ENCODE measurements at places on chromosomes 1 and 21.

GRCh38 chr1:31912839-31913239 lies 25.3 kb downstream of the PTP4A2 start:
- DNase-seq: no peak

DNA sequence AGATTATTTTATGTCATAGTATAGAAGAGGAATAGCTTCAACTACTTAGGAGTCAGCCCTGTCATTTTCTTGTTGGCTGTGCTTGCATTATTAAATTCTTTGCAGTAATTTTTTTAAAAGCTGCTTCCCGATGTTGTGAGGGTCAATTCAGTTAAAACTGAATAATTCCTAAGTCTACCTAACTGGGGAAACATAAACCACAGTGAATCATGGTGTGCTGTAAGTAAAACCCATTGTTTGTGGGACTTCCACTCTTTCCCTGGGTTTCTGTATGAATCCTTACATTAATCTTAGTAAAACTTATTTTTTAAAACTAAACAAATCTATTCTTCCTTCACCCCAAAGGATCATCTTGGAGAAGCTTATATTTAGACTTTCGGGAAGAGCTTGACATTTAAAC lies 4.4 kb downstream of the SUCO start:
- no peak for DNase-seq

DNA sequence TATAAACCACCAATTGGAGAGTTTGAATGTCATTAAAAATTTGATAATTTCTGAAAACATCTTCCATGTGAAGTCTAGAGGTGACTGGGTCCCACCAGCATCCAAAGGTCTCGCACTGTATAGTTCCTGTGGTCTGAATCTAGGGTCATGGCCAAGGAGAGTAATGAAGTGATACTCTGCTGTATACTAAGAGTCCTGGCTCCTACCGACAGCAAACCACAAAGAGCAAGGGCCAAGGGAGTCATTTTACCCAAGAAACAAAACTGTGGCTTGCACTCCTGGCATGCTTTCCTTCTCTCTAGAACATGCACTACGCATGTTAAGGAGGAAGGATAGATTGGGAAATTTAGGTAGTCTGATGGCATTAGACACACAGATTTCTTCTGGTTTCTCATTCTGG lies 115.6 kb downstream of the BRINP2 start:
- no peak for DNase-seq

DNA sequence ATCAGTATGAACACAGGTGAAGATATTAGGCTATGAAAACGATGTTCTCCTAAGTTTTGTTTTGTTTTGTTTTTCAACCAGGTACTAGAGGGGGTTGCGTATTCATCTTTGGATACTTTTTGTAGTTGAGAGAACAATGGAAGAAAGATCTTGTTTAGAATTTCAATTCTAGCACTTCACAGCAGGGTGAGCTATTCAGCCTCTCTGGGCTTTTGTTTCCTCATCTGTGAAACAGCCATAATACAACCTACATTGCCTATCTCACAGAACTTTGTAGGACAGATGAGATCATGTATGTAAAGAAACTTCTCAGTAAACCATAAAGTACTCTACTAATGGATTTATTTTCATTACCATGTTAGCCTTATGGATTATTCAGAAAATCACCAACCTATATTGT lies 199.5 kb downstream of the GPATCH2 start:
- DNase-seq: no peak

GRCh38 chr1:24874611-24875234 lies 55.4 kb downstream of the RUNX3 start:
- DNase-seq: no peak

- no peak for DNase-seq
Measured at GRCh38 chr1:67300561-67300960, 7.1 kb upstream of the IL12RB2 start.

GRCh38 chr1:30165116-30165515 lies 558.3 kb downstream of the MATN1 start:
- no peak for DNase-seq

DNA sequence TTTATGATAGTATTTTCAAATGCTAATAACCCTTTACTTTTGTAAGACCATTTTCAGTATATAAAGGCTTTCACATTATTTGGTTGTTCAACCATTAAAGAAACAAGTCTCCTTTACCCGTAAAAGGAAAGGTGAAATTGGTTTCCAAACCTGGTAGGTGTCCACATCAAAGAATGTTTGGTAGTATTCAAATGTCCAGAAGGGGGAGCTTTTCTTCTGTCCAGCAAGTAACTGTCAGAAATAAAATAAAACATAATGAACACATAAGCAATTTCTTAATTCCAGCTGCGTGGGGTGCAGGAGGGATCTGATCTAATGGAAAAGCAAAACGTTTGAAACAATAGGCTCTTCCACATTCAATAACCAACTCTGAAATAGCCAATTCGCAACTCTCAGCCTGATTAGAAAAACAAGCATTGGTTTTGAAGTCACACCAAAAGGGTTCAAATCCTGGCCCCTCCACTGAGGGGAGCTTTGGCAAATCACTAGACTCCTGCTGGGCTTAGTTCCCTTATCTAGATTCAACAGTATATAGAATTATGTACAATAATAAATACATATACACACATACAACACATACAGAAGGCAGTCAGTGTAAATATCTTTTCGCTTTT lies 11.0 kb downstream of the YIPF1 start:
- DNase-seq: no peak

GRCh38 chr1:179369751-179370341 lies 4.1 kb downstream of the AXDND1 start:
- peak; percentile 44 for DNase-seq

DNA sequence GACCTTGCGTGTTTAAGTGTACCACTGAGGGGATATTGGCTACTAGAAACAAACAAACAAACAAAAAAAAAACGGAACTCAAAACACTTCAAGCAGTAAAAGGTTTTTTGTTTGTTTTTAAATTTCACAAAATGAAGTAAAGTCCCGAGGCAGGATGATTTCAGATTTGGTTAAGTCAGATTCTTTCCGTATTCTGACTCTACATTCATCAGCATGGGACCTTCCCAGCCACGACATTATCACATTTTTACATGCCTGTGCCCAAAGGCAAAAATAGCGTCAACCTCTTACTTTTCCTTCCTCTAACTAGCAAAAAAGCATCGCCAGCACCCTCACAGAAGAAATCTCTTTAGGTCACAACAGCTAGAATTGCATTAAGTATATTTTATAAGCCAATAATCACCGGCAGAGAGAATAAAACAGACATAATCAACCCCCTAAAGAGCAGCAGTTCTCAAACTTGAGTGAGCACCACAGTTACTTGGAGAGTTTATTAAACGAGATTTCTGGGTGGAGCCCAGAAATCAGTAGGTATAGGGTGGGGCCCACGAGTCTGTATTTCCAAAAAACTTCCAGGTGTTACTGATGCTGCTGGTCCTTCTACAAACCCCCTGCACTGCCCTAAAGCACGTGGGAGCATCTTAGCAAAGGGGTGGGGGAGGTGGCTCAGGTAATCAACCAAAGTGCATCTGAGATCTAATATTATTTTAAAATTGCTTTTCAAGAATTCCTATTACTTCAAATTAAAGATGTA lies 227.6 kb downstream of the RGS7 start:
- no peak for DNase-seq

DNA sequence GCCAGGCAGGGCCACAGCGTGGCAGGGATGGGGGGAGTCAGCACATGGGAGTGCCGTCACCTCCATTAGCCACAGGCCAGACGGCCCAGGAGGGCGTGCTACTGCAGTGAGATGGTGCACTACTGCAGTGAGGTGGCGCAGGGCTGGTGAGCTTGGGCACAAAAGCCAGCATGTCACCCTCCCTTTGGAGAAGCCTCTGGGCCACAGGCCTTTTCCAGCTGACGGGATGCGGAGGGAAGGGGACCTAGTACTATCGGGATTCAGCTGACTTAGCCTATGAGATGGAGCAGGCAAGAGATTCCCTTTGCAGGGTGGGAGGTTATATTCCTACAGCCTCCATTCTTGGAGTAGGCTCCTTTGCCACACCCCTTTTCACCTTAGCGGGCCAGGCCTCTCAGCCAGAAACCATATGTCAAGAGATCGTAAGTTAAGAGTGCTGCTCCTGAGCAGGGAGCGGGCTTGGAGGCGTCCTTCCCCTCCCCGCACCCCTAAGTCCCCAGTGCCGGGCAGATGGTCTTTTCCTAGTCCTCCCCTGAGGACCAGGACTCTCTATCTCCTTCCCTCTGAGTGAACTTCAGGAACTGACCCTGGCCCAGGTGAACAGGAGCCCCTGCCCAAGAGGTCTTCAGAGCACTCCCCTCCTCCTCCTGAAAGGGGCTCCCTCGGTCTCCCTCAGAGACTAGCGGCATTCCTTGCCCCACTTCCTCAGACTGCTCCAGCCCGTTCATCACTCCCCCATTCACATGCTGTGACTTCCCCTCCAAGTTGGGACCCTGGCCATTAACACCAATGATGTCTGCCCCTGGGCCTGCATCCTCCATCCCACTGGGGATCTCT lies 8.2 kb downstream of the NES start:
- DNase-seq: no peak

- no peak for DNase-seq
Measured at GRCh38 chr1:154501423-154502065, 475 bp upstream of the TDRD10 start.

- no peak for DNase-seq
Measured at GRCh38 chr1:94804442-94804837, 15.7 kb upstream of the SLC44A3 start.

- DNase-seq: no peak
Measured at GRCh38 chr1:36166938-36167905, 11.3 kb downstream of the MAP7D1 start.

DNA sequence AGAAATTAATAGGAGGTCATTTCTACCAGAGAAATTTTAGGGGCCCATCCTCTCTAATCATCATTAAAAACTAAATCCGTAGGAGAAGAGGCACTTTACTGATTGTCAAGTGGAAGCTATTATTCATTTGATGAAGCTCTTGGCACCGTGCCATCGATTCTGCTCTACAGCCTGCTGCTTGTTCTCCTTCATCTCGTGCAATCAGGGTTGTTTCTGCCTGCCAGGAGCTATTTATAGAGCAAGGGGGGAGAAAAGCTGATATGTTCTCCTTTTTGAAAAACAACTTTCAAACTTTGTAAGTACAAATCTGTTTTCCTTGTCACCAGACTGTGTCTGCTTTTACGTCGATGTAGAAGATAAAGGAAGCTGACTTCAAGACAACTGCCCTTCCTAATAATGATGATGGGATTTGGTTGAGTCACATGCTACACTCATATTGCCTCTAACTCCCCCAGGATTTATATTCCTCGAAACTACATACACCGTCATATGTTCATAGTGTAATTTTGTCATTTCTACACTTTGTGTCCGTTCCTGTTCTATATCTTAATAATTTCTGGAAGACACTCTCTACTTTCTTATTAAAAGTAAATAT lies 169.6 kb upstream of the LHX8 start:
- DNase-seq: no peak

DNA sequence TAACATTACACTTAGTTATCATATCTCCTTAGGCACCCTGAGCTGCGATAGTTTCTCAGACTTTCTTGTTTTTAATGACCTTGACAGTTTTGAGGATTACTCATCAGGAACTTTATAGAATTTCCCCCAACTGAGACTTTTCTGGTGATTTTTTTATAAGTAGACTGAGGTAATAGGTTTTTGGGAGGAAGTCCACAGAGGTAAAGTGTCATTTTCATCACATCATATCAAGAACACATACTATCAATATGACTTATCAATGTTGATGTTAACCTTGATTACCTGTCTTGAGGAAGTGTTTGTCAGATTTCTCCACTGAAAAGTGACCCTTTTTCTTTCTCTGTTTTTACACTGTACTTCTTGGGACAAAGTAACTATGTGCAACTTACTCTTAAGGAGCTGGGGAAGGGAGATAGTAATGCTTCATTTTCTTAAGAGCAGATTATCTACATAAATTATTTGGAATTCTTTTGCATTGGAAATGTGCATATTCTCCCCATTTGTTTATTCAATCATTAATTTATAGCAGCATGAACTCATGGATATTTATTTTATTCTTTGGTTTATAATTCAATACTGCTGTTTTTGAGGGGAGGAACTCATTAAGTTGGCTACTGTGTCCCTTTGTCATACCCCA lies 72.8 kb upstream of the HSD17B7 start:
- no peak for DNase-seq

GRCh38 chr1:13793088-13793730 lies 93.2 kb downstream of the PRDM2 start:
- DNase-seq: no peak

- DNase-seq: no peak
Measured at GRCh38 chr1:246690100-246690499, 34.1 kb upstream of the SCCPDH start.

DNA sequence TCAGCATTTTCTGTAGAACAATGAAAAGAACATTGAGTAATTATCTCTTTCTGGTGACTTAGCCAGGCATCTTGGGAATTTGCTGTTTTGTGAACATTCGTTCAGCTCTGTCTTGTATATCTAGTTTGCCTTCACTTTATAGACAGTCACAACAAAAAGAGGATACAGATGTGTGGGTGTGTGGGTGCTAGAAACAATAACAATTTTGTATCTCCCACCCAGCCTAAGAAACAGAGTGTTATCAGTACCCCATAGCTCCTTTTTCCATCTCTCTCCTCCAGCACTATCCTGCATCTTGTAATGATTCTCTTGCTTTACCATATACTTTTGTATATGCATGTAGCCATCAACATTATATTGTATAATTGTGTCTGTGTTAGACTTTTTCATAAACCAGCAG lies 33.0 kb downstream of the AK4 start:
- no peak for DNase-seq

DNA sequence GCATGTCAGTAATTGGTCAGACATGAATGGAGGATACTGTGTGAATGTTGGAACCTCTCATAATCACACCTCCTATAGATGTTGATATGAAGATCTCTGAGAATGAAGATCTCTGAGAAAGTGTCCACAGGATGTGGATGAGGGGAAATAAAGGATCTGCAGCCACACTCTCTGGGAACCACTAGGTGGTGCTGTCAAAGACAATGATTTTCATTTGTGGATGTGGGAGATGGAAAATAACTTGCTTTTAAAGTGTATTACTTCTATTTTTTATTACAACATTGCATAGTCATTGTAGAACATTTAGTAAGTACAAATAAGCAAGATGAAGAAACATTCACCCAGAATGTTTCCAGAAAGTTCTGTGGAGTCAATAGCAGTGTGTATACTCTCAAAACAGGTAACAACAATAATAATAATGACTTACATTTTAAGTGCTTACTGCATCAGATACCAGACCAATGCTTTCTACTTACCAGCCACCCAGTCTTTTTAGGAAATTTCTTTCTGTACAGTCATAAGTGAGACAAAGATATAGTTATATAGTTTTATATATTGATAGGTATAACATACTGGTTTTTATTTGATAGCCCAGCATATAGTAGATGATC lies 128.2 kb downstream of the ATG4C start:
- DNase-seq: no peak

- DNase-seq: no peak
Measured at GRCh38 chr1:223088713-223089240, 54.3 kb downstream of the TLR5 start.

- DNase-seq: no peak
Measured at GRCh38 chr1:173202424-173203145, 4.5 kb downstream of the TNFSF4 start.

DNA sequence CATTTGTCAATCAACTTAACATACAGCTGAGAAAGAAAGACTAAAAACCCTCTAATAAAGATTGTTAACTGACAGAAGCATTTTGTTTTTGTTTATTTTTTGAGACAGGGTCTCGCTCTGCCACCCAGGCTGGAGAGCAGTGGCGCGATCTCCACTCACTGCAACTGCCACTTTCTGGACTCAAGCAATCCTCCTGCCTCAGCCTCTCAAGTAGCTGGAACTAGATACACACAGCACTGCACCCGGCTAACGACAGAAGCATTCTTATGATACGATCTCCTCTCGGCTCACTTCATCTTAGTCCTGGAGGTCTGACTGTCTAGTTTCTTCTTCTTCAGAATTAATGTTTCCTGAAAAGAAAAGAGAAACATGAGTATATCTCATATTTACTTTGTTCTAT lies 23.5 kb downstream of the RSPH1 start:
- no peak for DNase-seq
